Type B pancreatic cell (in vitro differentiated cells): ENCODE measurements at places on chromosomes 16 and 17.
A peak's percentile ranks its signal among the peaks of the same experiment; 100 is the strongest.

DNA sequence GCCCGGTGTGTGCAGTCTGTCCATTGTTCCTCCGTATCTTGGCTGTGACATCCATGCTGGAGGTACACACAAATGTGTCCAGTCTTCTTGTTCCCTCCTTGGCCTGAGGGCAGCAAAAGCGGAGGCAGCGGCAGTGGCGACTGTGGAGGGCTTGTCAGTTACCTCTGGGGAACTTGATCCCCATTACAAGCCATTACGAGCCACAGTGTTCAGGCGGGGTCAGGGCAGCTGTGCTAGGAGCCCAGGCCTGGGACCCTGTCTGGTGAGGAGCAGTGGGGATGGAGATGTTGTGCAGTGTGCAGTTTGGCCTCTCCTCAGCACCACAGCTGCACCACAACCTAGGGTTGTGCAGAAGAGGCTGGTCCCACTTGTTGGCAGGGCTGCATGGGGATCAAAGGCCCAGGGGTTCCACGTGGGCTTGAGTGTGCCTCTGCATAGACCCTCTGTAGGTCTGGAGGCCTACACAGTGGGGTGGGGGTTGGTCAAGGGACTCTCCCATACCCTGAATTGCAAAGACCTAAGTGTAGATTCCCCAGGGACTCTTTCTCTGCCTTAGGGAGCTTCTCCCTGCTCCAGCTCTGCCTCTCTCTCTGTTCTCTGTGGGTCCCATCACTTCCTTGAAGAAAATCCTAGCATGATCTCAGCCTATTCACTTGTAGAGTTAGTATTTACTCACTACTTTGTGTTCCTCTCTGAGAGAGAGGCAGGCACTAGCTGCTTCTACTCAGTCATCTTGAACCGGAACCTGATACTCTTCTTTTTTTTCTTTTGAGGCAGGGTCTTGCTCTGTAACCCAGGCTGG, 58.8 kb downstream of the SLFN11 start:
- DNase-seq, result no peak

- DNase-seq, result peak; percentile 77
Measured at GRCh38 chr17:55845385-55845784, 94.5 kb downstream of the PCTP start.

DNA sequence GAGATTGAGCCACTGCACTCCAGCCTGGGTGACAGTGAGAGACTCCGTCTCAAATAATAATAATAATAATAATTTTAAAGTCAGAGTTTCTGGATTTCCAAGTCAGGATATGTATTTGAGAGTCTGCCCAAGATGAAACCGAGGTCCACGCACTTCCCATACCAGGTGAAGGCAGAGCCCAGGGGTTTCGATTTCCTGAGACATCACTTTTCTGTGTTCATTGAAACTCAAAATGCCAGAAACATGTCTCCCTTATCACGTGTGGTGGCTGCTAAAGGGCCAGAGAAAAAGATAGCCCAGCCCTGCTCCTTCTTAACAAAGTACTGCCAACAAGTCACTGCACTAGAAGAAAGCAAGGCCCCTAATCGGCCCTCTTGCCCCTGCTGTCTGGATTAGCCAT, 9.8 kb upstream of the RNF157 start:
- DNase-seq, result no peak

DNA sequence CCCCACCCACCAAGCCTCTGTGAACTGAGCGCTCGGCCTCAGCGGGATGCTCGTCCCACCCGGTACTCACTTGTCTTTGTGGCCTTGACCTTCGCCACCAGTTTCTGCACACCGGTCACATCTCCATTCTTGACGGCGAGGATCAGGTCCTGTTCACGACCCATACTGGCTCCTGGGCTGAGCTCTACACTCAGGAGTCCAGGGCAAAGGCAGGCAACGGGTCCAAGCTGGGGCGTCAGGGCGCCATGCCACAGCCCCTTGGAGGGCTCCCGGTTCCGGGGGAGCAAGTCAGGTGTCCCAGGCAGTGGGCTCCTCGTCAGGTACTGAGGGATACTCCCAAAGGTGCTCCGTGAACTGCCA, 1.7 kb downstream of the CASKIN2 start:
- no peak for DNase-seq

DNA sequence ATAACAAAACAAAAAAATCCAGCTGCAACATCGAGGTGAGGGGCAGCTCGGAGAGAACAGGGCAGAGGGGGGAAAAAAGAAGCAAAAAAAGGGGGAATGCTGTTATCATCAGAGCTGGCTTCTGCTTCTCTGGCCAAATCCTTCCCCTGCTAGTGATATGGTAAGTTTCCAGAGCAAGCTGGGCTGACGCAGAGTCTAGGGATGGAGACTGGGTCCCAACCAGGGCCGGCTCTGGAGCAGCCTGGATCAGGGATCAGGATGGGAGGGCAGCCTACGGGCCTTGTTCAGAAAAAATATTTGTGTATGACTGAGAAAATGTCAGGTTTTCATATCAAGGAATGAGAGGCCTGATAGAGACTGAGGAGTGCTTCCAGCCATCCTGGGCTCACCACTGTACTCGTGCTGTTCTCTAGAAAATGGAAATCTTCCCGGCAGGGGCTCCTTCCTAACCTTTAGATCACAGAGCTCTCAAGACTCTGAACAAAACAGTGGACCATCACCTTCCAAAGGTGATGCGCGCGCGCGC, 726 bp upstream of the C1QTNF1 start:
- no peak for DNase-seq

- no peak for DNase-seq
Measured at GRCh38 chr16:75921281-75921680, 195.0 kb upstream of the CPHXL start.

DNA sequence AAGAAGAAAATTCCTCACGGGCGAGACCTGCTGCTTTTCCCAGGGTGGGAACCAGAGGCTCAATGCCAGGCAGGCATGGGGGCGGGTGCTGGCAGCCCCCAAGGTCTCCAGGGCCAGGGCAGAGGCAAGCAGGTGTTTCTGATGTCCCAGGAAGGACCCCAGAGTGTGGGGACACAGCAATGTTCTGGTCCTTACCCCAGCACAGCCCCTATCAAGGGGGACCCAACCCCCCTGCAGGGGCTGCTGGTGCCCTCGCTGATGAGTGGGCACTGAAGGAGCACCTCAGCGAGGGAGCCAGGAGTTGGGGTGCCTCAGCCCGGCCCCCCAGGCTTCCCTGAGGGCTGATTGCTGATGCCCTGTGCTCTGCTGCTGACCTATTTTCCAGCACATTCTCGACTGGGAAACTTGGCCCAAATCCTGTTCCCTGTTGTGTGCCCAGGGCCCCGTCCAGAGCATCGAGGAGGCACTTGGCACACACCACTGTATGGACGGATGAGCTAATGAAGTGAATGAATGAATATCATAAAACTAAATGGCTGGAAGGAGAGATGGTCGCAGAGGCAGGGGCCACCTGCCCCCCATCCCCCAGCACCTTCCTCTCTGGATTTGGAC, 2.8 kb downstream of the DBNDD1 start:
- DNase-seq, result no peak

DNA sequence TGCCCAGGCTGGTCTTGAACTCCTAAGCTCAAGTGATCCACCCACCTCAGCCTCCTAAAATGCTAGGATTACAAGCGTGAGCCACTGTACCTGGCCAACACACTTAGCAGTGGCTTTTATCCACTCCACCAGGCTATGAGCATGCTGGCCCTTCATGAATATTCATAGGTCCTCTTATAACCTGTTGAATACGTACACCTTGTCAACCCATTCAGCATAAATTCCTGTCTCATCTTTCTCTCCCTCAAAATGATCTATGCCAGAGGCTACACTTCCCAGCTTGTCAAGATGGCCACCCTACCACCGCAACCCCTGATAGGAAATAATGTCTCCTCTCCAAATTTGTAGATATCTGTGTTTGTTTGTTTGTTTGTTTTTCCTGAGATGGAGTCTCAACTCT, 11.0 kb upstream of the ZG16 start:
- no peak for DNase-seq

DNA sequence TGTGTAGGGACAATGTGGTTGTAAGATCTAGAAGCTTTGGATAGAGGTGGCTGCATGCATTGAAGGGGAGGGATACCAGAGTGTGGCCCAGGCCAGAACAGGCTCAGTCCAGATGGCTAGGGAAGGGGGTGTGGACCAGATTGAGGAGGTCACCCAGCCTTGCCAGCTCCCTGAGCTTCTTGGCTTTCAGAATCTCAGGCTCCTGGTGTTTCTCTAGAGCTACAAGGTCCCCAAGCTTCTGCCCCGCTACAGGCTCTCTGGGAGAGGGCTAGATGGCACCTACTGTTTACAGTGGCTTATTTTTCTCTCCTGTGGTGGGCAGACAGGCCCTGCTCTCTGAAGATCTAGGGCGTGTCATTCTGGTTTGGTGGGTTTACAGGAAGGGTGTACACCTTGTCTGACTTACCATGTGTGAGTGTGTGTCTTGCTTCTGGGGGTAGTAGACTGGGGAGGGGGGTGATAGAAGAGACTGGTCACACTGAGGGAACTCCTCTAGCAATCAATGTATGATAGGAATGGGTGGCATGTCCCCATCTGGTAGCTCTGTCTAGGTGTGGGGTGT, 1.1 kb downstream of the RARA start:
- DNase-seq, result no peak

GRCh38 chr17:63476854-63477479, at the start of gene ACE:
Gene ACE (plus strand): TSS chr17:63477061. CDS start chr17:63477095, 34 bp downstream.
- no peak for DNase-seq

DNA sequence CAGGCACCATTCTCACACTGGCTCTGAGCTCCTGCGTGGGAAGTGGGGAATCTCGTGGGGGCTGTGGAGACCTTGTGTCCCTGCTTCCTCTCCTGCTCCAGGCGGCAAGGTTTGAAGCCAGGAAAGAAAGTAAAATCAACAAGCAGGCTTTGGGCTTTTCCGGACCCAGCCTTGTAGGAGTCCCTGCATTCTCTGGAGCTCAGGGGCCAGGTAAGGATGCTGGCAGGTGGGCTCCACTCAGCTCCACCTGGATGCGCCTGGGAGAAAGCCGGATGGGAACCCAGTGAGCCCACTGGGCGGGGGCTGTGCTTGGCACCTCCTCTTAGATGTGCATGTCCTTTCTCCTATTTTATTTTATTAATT, 362.5 kb downstream of the SEC14L1 start:
- DNase-seq, result no peak

DNA sequence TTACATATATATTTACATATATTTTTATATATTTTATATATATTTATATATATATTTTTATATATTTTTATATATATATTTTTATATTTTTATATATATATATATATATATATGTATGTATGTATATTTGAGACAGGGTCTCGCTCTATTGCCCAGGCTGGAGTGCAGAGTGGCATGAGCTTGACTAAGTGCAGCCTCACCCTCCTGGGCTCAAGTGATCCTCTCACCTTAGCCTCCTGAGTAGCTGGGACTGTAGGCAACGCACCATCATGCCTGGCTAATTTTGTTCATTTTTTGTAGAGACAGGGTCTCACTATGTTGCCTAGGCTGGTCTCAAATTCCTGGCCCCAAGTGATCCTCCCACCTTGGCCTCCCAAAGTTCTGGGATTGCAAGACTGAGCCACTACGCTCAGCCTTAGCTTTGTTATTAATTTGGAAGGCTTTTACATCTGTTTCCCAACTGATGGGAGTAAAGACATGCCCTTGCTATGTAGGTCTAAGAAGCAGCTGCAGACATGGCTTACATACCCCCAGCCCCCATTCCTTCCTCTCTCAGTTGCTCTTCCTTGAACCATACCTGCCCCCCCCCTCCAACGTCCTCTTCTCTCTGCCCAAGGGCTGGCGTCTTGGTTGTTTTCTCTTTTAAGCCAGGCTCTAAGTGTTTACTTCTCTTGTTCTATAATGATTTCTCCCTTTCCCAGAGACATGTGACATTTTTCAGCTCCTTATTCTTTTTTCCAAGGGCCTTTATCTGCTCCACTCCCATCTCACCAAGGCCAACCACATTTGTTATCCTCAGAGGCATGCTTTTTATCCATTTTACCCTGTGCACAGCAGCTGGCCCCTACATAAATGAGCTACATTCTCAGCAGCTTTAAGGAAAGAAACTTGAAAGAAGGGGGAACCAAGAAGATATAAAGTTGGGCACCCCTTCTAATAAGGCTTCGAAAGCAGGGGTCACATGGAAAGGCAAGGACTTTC, 64.2 kb upstream of the ATF7IP2 start:
- no peak for DNase-seq

- DNase-seq, result no peak
Measured at GRCh38 chr16:90004577-90004976, 14.7 kb downstream of the DBNDD1 start.

GRCh38 chr16:2881783-2882649, 999 bp upstream of the FLYWCH2 start:
- DNase-seq, result no peak

DNA sequence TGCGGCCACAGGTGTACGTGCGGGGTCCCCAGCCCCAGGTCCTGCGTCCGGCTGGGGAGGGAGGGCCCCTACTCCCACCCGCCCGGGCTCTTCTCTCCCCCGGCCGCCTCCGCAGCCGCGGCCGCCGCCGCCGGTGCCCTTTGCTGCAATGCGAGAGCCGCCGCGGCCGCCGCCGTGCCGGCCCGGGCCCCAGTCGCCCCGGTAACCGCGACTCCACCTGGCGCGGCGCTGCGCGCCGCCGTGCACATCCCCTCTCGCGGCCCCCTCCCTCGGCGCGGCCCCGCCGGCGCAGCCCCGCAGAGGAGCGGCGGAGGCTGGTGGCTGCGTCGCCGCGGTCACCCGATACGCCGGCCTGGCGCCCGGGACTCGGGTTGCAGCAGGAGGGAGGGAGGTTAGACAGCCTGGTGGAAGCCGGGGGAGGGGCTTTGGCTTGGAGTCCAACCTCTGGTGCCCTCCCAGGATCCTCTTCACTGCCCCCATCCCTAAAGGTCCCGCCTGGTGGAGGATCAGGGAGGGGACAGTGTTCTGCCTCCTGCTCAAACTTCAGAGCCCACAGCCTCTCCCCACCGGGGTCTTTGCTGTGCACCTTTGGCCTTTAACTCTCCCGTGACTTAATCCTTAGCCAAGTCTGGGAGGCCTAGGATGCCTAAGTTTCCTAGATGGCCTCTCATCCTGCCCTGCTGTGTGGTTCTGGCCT, 32.9 kb downstream of the SRCIN1 start:
- DNase-seq, result no peak

GRCh38 chr16:67847064-67847861, at the start of gene CENPT:
Gene CENPT (minus strand): TSS chr16:67847693. CDS start chr16:67833859, 13,834 bp downstream.
- peak; percentile 73 for DNase-seq

GRCh38 chr16:6146356-6146755, 1048.8 kb upstream of the EEF2KMT start:
- DNase-seq, result no peak

GRCh38 chr17:81221842-81222619, 734 bp downstream of the CEP131 start:
- DNase-seq, result no peak
